HTR-8/SVneo (cell line): ENCODE measurements at places on chromosomes 16 and 17.
A peak's percentile ranks its signal among the peaks of the same experiment; 100 is the strongest.

- DNase-seq, result no peak
Measured at GRCh38 chr16:76529120-76529519, 251.9 kb downstream of the CNTNAP4 start.

DNA sequence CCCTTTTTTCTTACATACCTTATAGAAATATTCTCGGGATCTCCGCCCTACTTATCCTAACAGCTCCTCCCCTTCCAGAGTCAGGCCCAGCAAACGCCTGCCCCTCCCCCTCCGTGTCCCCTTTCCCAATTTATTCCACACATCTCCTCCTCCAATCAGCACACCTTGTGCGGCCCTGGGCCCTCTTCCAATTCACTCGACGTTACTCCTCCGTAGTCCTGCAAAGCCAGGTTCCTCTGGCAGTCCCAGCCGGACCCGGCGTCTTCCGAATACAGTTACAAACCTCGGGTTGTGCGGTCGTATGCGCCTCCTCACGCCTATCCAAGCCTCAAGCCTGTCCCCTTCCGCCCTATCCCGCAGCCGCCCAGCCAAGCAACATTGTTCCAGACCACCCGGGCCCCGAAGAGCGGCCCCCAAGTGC, 677 bp downstream of the CBX1 start:
- DNase-seq, result peak; percentile 72

GRCh38 chr17:4109449-4109848, 33.4 kb downstream of the ZZEF1 start:
- DNase-seq, result no peak

DNA sequence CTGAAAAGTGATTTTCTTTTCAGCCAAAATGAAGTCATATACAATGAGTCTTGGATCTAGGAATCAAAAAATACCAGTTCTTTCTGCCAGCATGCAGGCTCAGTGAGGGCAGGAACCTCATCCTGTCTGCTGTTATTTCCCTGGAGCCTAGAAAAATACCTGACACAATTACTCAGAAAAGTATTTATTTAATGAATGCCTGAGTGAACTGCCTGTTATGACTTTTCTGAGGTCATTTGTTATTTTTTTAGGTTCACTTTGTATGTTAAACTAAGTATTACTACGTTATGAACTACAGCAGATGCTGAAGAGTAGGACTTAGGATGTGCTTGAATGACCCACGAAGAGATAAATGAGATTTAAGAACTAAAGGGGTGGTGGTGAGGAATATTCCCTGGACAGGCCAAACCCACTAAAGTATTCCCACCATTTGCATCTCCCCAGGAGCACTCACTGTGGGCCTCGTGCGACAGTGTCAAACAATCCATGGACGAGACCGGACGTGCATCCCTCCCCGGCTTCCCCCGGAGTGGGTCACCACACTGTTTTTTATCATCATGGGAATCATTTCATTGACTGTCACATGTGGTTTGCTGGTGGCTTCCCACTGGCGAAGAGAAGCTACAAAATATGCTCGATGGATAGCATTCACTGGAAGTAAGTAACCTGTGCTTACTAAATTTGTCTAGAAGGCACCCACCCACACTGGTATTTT, 17.1 kb upstream of the VWA3A start:
- DNase-seq, result no peak

GRCh38 chr17:80415626-80416137, 715 bp downstream of the ENDOV start:
- DNase-seq, result no peak

GRCh38 chr17:30346221-30346795, 12.5 kb upstream of the TMIGD1 start:
- DNase-seq, result no peak

DNA sequence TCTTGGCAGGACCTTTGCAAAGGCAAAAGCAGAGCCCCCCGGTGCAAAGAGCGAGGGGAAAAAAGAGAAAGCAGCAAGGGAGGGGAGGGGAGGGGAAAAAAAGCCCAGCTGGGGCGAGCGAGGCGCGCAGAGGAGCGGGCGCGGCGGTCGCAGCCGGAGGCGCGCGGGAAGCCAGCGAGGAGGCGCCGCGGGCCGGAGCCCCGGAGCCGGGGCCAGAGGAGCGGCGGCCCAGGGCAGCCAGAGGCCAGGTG, 129 bp downstream of the IRX5 start:
- DNase-seq, result no peak
